ENCODE measurements at places on chromosomes 11 and 22.

DNA sequence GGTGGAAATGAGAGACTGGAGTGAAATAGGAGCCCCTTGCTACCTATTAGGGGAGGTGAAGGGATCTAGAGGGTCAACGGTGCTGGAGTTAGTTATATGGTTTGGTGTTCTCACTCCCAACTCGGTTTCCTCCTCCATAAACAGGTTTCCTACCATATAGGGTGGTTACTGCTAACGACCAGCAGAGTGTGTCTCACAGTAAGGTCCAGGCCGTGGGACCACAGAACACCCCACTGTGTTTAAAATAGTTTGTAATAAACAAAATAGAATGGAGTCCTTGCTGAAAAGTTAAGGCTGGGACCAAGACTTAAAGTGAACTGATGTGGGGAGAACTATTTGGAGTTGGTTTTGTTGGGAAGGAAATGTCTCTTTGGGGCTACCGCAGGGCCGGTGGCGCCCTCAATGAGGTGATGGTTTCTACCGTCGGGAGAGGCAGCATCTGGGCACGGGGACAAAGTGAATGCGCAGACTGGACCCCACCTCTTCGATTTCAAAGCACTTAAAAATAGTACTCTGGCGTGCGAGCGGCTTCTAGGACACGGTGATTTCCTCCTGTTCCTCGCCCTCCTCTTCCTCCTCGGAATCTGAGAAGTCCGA is 4.5 kb downstream of the DBX1 start:
- DNase-seq: no peak

- DNase-seq: no peak
Measured at GRCh38 chr11:60469723-60470122, 14.1 kb downstream of the MS4A1 start.

GRCh38 chr22:31227186-31227585 is 15.1 kb downstream of the LIMK2 start:
- DNase-seq: no peak

- no peak for DNase-seq
Measured at GRCh38 chr11:134987223-134987768, 575.3 kb upstream of the B3GAT1 start.

- DNase-seq: no peak
Measured at GRCh38 chr11:112606656-112607055, 346.0 kb upstream of the PLET1 start.

GRCh38 chr11:120702656-120703055 is 191.1 kb downstream of the GRIK4 start:
- no peak for DNase-seq

DNA sequence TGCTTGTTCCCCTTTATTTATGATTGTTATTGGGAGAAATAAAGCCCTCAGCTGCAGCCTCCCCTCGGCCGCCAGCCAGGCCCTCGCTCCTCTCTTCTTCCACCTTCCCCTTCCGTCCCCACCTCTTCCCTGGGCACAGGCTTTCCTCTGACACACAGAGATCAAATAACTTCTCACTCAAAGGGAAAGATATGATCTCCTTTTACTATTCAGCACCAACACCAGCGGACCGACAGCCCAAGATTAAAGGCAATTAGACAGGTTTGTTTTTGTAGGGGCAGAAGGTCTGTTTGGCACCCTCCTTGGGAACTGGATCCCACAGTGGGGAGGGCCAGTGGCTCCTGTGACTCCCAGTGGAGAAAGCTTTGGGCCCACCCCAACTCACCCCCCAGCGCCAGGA is 23.0 kb downstream of the NECTIN1 start:
- DNase-seq: no peak

- no peak for DNase-seq
Measured at GRCh38 chr11:95680169-95680929, 109.2 kb downstream of the FAM76B start.

GRCh38 chr11:69948256-69949141 is 129.3 kb upstream of the FGF3 start:
- DNase-seq: no peak

GRCh38 chr11:9645881-9646280 is 18.0 kb upstream of the SWAP70 start:
- DNase-seq: no peak

GRCh38 chr11:69091638-69092165 is 43.0 kb downstream of the TPCN2 start:
- DNase-seq: no peak

DNA sequence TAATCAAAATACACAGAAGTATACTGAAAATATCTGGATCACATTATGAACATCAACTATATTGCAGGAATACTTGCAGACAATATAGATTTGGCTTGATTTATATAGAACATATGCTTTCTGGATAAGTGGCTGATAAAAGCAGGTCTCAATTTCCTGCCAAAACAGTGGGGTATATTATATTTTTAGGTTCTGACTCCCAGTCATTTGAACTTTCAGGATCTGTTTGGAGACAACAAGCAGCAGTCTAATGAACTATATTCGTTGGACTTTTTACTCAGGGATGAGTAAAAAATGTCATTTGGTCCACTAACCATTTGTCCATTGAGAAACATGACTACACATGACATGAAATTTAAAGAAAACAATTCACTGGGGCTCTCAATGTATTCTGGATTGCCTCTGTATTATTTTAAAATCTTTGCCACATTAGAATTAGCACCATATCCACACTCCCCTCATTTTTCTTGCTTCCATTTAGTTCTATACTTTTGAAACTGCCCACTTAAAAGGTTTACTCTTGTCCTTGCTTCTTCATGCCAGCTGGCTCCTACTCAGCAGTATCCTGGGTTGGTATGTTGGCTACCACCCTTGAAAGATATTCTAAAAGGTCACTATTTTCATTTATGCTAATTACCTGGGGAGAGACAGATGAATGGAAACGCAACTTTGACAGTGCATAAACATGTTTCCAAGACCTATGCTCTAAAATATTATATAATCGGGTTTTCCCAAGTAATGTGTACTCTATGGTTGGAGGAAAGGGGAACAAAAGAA is 153.0 kb downstream of the APOL5 start:
- DNase-seq: no peak

GRCh38 chr11:70913715-70914231 is 338.6 kb downstream of the SHANK2 start:
- DNase-seq: no peak

DNA sequence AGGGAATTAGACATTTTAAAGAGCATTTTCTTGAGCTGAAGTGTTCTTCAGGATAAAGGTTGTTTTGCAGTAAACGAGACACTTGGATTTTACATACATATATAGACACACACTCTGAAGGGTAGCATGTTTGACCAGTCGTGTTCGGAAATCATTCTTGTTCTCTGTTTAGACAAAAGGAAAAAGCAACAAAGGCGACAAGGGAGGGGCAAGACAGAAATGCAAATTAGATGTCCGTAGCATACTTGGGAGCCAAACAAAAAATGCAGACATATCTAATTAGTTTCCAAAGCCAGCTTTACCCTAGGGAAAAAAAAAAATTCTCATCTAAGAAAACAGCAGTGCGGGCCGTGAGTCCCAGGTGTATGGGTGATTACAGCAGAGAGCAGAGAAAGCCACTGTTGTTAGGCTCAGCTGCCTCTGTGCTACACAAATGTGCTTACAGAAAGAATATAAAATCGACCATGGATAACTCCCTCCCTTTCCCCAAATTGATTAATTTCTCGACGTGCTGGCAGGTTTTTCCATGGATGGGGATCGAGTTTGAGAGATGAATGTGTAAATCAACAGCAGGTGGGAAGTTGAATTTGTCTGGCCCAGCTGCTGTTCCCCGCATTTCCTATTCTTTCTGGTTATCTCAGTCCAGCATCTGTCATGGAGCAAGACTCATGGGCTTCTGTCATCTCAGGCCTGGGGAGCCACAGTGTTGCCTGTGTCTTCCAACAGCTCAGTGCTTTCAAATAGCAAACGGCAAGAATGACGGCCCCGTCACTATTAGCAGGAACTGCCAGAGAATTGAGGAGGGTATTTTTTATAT is 176.5 kb upstream of the TTC12 start:
- DNase-seq: no peak

DNA sequence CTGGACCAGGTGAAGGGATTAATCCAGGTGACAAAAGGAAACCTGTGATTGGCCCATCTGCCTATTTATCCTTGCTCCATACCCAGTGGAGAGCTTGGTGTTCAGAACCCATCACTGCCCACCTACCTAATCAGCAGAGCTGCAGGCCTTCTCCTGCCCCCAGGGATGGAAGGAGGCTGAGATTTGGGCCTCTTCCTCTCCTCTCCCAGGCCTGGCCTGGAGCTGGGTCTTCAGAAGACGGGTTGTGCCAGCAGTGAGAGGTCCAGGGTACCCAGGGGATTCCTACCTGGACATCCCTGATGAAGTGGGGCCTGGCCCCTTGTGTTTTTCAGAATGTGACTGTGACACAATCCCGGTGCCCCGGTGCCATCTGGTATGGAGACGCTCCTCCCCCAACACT is 80.3 kb upstream of the MYOD1 start:
- no peak for DNase-seq

- no peak for DNase-seq
Measured at GRCh38 chr11:45920531-45921477, 1.7 kb upstream of the LARGE2 start.

DNA sequence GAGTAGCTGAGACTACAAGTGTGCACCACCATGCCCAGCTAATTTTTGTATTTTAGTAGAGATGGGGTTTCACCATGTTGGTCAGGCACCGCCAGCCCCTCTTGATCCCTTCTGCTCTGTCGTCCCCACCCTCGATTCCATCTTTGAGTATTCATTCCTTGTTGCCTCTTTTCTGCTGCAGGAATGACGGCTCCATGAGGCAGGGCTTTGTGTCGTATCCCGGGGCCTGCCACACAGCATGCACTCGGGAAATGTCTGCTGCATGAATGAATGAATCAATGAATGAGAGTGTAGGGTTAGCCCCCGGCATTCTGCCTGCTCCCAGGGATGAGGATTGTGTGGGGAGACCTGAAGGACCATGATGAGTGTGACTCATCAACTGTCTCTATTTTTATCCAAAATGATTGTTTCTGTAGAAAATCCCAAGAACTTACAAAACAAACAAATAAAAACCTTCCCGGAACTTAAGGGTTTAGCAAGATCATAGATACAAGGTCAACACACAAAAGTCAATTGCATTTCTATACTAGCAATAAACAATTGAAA is 54.6 kb upstream of the SLC22A12 start:
- DNase-seq: no peak

DNA sequence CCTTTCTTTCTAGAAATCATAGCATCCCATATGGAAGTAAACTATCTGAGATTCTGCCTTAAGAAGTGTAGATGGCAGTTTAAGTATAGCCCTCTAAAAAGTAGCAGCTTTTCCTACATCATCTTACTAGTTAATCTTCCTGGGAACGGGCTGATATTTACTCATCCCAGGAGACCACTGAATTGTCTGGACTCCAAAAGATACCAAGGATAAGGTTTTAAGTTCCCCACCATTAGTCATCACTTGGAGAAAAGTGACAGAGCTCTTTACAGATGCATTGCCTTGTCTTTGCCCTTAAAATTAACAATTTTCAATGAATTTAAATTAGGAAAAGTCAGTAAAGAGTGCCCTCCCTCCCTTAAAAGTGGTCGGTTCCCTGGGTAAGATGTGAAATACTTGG is 129.5 kb downstream of the MAML2 start:
- DNase-seq: no peak

GRCh38 chr11:109347304-109347703 is 74.7 kb upstream of the C11orf87 start:
- DNase-seq: no peak

DNA sequence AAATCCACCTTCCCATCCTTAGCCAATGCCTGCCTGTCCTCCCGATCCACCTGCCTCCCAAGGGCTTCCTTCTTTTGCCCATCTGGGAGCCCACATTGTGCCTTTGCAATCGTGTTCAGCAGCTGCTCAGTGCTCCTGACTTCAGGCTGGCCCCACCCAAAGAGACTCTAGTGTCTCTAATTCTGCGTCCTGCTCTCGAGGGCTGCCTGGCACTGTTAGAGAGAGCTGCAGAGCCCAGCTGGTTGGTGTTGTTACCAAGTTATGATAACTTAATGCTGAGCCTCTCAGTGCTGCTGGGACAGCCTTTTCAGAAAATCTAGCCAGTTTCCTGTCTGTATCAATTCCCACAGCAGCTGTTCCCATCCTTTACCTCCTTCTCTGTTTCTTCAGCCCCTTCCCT is 69.1 kb downstream of the MICAL2 start:
- DNase-seq: no peak

DNA sequence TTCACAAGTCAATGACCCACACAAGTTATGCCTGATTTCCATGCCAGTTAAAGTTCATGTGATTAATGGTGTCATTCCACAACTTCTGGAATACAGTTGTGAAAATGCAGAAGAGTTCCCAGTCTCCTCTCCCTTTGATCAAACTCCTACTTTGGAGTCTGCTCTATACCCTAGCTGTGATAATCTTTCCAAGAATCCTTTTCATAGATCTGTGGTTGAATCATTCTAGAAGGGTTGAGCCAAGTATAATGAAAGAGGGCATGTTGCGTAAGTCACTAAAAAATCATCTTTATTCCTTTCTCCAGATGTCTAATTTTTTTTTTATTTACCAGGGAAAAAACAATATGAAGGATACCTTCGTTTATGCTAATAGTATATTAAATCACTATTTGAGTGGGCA is 89.7 kb upstream of the CARD18 start:
- DNase-seq: no peak

GRCh38 chr11:21520244-21520643 is 672.6 kb upstream of the ANO5 start:
- DNase-seq: no peak

GRCh38 chr22:30947816-30948454 is 20.6 kb downstream of the MORC2 start:
- no peak for DNase-seq

DNA sequence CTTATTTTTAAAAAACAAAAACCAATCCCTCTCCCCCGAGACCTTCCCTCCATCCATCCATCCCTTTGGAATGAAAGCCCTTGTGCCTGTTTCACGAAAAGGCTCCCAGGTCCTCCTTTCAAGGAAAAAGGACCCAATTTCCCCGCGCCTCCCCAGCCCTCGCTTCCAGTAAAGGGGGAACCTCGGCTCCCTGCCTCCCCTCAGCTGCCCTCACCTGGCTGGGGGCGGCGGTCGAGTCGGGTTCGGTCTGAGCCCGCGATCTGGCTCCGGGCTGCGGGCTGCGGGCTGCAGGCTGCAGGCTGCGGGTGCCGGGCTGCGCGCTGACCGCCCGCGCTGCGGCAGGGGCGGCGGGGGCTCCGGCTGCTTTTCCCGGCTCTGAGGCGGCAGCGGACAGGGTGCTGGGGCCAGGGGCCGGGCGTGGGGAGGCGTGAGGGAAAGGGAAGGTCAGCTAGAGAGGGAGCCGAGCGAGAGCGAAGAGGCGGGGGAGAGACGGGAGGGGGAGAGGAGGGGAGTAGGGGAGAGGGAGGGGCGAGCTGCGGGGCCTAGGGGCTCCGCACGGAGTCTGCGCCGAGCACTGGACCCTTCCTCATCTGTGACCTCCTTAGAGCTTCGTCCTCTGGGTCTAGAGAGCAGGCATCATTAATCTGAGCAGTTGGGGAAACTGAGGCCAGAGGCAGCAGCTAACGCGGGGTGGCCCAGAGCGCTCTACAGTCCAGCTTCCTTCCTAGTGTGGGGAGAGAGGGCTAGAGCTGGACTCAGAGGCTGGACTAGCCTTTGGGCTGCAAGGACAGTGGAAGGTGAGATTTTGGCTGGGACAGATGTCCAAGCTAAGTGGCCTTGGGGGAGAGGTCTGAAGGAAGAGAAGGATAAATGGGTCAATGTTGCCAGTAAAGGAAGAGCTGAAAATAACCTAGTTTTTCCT is at the start of gene C1QTNF4:
Gene C1QTNF4, minus strand, starts transcription at position 478 of the 922 bp plus-strand sequence. CDS start 3,601 bp downstream, outside the sequence.
- no peak for DNase-seq

- no peak for DNase-seq
Measured at GRCh38 chr11:2235588-2236326, 34.6 kb downstream of the ASCL2 start.

- no peak for DNase-seq
Measured at GRCh38 chr11:73217810-73218105, 323 bp upstream of the P2RY2 start.
